ENCODE measurements at places on chromosomes 11 and 22.

GRCh38 chr11:58652726-58653280, 30.3 kb downstream of the CNTF start:
- DNase-seq = no peak

DNA sequence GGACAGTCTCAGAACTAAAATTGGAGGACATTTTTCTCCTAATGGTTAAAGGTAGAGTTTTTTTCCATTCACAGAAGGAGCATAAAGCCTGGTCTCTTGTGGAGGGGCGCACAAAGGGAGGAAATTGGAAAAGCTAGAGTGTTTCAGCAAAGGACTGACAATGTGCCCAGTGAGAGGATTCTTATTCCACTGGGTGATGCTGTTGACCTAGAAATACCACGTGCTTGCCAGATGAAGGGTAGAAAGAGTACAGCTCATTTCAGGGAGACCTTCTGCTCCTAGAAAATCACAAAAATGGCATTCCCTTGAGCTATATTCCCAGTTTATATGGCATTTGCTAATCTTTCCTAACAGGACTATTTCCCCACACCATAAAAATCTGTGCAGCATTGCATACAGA, 21.1 kb downstream of the MS4A6E start:
- DNase-seq = no peak

- no peak for DNase-seq
Observed at GRCh38 chr11:10894666-10895065, 36.8 kb upstream of the ZBED5 start.

DNA sequence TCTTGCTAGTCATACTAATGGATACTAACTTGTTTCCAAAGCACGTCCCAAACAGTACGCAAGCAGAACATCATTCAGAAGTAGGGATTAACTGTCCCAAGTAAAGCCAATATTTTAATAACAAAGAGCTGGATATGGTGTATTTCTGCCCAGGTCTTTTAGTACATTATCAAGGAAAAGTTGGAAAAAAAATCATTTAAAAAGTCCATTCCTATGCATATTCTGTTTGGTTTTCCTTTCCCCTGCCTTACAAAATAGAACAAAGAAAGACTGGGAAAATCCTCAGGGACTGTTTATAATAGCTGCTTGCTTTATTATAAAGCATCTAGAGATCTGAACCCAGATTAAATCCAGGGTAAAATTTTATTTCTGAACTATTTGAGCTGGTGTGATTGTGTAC, 83.9 kb downstream of the UVRAG start:
- no peak for DNase-seq

- no peak for DNase-seq
Observed at GRCh38 chr11:22037505-22037904, 155.4 kb upstream of the ANO5 start.

DNA sequence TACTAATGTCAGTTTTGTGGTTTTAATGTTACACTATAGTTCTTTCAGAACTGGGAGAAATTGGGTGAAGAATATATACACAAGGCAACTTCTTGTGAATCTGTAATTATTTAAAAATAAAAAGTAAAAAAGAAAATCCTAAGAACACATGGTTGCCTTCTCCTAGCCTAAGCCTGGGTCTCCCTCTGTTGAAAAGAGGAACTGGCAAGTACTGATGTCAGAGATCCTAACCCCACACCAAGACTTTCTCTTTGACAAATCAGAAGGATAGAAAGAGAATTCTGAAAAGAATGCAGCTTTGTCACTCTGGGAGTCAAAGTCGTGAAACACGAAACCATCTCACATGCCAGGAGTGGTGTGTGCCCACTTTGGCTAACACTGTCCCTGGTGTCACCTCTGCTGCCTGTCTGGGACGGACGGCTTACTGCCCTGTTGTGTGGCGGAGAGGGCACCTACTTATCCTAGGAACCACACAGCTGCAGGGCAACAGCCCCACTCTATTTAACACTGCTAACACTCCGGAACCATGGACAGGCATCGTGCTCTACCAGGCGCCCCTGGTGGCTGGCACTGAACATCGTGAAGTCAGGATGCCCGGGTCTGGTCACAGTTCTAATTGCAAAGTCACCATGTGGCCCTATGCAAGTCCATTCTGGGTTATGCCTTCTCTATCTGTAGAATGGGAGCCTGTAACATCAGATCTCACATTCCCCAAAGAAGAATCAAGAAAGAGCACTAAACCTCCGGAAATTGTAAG, 108.7 kb upstream of the CD82 start:
- no peak for DNase-seq

- DNase-seq = no peak
Observed at GRCh38 chr11:14593671-14594070, 49.9 kb upstream of the PDE3B start.

DNA sequence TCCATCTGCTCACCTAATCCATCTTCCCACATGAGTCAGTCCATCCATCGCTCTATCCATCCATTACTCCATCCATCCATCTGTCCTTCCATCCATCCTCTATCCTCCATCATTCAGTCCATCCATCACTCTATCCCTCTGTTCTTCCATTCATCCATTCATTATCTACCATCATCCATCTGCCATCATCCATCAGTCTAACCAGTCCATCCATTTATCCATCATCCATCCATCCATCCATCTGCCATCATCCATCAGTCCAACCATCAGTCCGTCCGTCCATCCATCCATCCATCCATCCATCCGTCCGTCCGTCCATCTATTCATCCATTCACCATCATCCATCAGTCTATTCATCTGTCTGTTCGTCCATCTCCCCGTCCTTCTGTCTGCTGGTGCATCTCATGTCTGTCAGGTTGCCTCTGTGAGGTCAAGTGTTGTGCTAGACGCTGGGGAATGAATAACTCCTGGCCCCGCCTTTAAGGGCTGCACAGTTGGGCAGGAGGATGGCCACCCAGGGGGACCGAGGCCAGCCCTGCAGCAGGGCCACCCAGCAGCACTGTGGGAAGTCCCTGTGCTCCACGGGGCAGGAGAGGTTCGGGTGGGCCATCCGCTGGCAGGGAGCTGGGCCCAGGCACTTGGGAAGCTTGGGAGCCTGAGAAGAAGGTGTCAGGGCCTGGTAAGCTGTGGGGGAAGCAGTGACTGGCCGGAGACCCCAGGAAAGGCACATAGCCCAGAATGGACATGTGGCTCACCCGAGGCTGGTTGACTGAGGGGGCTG, 137.1 kb downstream of the CTTN start:
- DNase-seq = no peak

GRCh38 chr22:38029901-38030300, 27.3 kb upstream of the PICK1 start:
- DNase-seq = no peak

- DNase-seq = no peak
Observed at GRCh38 chr22:21044931-21045584, 688 bp upstream of the LRRC74B start.

GRCh38 chr11:13635290-13635689, 33.2 kb upstream of the FAR1 start:
- DNase-seq = no peak

GRCh38 chr11:134474070-134474860, 62.2 kb upstream of the B3GAT1 start:
- no peak for DNase-seq

- no peak for DNase-seq
Observed at GRCh38 chr22:19718456-19719049, 4.2 kb downstream of the SEPTIN5 start.

DNA sequence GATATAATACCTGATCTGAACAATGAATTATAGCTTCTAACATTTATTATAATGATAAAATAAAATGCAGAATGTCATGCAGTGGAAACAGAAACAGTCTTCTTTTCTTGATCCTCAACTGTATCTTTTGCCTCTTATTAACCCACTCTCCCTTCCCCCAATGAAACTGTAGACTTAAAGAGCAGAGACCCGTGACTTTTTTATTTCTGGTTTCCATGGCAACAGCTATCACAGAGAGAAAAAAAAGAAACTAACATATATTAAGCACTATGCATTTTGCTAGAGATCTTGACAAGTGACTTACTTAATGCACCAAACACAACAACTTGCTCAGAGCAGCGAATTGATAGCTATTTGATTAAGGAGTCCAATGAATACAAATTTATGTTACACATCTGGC, 69.3 kb downstream of the RAB38 start:
- DNase-seq = no peak

- no peak for DNase-seq
Observed at GRCh38 chr11:125990244-125990643, 44.4 kb downstream of the VSIG10L2 start.

DNA sequence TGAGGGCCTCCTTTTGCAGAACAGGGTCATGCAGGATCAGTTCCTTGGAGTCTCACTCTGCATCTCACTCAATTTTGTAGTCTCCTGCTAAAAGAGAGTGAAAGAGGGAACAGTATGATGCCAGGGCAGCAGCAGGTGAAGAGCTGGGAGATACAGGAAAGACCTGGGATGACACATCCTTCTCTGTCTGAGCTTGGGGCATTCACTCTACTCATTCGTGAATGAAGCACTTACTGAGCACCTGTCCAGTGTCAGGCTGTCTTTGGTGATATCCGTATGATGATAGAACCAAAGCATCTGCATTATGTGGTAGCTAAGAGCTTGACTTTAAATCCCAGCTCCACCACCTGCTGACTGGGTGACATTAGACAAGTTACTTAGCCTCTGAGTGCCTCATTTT, 14.4 kb downstream of the SREBF2 start:
- DNase-seq = no peak

GRCh38 chr11:134372536-134372935, 39.5 kb downstream of the B3GAT1 start:
- DNase-seq = no peak

Data from Kasumi-1 (cell line).